CD4-positive, alpha-beta T cell (primary cell): ENCODE measurements at places on chromosomes 4 and X. TPM values are rescaled to one million over a fixed set of nuclear protein-coding genes. Genes with fewer than 3 reads are reported as not detected.

DNA sequence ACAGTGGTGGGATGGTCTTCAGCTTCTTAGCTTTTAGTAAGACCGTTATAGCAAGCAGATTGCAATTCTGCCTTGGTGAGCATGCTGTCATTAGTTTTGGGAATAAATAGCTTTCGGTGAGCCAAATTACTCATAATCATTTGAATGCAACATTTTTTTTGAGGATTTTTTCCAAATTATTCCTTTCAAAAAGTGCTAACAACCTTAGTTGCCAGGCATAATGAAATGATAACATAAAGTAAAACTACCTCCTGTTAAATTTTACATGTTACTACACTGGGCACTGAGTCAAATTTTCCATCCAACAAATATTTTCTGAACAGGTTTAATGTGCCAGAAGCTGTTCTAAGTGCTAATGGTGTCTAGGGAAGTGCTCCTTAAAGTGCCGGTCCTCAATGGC is 15.8 kb upstream of the NPFFR2 start:
- no peak for DNase-seq
- no peaks in the 10 kb centered on the region for H3K36me3 ChIP-seq
- H3K4me1 ChIP-seq: no peaks in the 10 kb centered on the region
- no peaks in the 10 kb centered on the region for H3K27me3 ChIP-seq
- no peak overlapping the region for H3K4me3 ChIP-seq

Gene ARMCX6
- total RNA-seq: 35.0 TPM

Gene ARX
- total RNA-seq: not detected

Gene ARHGAP24
- 0.30 TPM for total RNA-seq

Gene GAGE1
- total RNA-seq: not detected

DNA sequence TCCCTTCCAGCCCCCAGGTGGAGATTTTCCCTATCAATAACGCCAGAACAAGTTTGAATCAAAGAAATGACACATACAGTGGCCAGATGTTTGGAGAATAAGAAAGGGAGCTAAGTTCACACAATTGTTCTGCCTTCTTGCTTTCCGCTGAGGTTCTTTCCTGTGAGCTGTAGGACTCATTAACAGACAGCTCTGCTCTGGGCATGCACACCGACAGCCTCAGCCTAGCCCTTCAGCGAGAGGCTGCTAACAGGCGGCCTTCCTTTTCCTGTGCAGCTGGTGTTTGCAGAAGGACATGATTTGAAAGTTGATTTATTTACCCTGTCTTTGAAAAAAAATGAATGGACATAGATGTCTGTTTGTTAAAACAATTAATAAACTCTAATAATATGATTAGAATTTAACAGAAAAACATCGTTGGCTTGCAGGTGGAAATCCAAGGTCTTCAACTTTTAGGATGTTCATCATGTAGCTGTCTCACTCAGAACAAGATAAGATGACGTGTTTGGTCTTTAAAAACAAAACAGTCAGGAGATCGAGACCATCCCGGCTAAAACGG is 183.3 kb downstream of the KDR start:
- H3K27me3 ChIP-seq: no peaks in the 10 kb centered on the region
- H3K4me3 ChIP-seq: peak overlapping the region; percentile 35
- DNase-seq: peak; percentile 28

DNA sequence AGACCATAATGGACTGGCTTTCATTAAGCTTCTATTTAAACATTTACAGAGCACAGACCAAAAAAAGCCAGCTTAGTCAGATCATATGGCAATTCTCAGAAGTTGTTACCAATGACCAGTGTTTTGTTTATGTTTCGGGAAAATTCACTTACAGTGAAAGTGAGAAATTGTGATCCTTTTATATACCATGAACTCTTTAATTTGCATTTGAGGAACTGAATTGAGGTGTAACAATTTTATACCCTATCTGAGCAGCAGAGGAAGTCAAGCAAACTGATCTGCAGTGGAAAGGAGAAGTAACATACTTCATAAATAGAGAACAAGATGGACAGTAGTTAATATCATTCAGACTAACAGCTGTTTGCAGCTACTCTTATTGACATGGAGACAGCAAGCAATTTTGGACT is 97.1 kb downstream of the TMA16 start:
- no peaks in the 10 kb centered on the region for H3K36me3 ChIP-seq
- peak; percentile 20 for DNase-seq
- no peaks in the 10 kb centered on the region for H3K4me1 ChIP-seq
- H3K4me3 ChIP-seq: no peak overlapping the region

- DNase-seq: no peak
- H3K36me3 ChIP-seq: no peaks in the 10 kb centered on the region
- no peaks in the 10 kb centered on the region for H3K27me3 ChIP-seq
- H3K27ac ChIP-seq: no peak overlapping the region
- peaks cover 26% of the 10 kb centered on the region for H3K4me1 ChIP-seq
Observed at GRCh38 chr4:48343551-48343950, 2.2 kb downstream of the SLAIN2 start.

DNA sequence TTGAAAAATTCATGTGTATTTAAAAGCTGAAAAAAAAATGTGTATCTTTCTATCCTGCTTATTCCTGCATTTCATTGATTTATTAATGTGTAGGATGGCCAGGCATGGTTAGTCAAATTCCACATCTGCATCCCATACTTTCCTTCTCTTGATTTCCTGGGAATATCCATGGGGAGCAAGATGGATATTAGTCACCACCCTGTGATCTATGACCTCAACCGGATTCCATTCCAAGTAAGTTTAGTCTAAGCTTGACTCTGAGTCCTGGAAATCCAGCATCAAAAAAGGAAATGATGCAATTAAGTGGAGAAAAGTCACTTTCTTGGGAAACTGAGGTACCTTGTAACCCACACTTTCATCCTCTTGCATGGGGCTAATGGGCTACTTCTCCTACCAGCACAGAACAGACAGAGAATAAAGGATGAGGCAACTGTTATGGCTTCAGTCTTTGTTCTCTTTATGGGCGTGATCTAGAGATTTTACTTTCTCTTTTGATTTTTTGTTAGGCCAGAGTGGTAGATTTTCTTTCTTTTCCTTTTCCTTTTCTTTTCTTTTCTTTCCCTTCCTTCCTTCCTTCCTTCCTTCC is 17.1 kb upstream of the BEX4 start:
- no peaks in the 10 kb centered on the region for H3K4me1 ChIP-seq
- DNase-seq: no peak
- H3K27ac ChIP-seq: no peak overlapping the region
- H3K4me3 ChIP-seq: no peak overlapping the region

- H3K4me3 ChIP-seq: no peak overlapping the region
- H3K4me1 ChIP-seq: peaks cover 12% of the 10 kb centered on the region
- no peaks in the 10 kb centered on the region for H3K27me3 ChIP-seq
- peak overlapping the region; percentile 35 for H3K27ac ChIP-seq
Observed at GRCh38 chr4:80035336-80035735, 37.7 kb downstream of the ANTXR2 start.

- no peaks in the 10 kb centered on the region for H3K27me3 ChIP-seq
- no peaks in the 10 kb centered on the region for H3K4me1 ChIP-seq
- no peak overlapping the region for H3K4me3 ChIP-seq
- H3K36me3 ChIP-seq: no peaks in the 10 kb centered on the region
- DNase-seq: no peak
Observed at GRCh38 chrX:104309169-104309568, 54.4 kb upstream of the ESX1 start.

Gene SMIM31
- total RNA-seq: not detected

- no peak overlapping the region for H3K27ac ChIP-seq
- H3K4me3 ChIP-seq: no peak overlapping the region
Observed at GRCh38 chr4:21347142-21347541, 601.4 kb downstream of the KCNIP4 start.
